ENCODE measurements at places on chromosomes 5 and 9.

DNA sequence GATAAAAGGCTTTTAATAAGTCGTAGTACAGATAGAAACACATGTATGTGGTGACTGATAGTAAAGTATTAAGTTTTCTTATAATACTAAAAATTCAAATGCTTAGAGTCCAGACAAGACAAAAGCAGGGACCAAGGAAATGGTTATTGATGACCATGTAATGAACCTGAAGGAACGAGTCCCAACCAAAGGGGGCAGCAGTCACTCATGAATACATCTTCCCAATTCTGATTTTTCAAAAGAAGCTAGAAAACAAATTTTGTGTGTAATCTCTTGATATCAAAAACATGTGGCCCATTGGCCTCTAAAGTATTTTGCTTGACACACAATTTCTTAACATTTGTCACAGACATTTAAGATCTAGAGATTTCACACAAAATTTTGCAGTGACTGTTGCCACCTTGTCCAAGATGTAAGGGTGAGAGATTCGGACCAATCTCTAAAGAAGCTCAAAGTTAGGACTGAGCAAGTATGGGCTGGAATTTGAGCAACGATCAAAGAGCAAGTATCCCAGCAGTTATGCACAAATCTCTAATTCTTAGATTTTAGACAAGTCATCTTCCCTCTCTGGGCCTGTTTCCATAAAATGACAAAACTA lies 66.8 kb downstream of the ARL15 start:
- DNase-seq: no peak

DNA sequence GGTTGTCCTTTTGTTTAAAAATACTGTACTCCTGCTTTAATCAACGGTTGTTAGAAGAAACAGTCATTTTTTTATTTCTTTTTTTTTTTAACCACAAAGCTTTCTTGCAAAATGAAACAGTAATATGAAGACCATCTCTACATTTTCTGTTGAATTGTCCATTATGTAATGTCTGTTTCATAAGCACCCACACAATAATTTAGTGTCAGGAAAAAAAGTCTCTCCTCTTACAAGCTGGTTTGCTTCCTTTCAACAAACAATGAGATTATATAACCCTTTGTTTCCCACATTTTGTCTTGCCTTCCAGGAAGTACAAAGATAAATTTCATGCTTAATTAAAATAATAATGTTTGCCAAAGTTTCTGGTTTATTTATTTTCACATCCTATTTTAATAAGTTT lies 16.7 kb downstream of the CTNNAL1 start:
- DNase-seq: no peak

DNA sequence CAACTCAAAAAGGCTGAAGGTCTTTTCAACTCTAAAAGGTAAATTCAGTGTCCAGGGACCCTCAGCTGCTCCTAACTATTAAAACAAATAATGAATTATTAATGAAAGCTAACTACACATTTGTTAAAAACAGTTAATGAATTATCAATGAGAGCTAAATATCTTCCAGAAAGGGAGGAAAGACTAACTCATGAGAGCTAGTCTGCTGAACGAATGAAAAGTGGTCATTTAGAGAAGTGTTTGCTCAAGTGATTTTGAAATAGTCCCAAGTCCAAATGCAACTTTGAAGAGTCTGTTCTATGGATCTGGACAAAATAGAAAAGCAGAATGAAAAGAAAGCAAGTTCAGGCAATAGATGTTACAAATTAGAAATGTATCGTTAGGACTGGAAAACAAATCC lies 133.9 kb upstream of the SPEF2 start:
- DNase-seq: no peak

DNA sequence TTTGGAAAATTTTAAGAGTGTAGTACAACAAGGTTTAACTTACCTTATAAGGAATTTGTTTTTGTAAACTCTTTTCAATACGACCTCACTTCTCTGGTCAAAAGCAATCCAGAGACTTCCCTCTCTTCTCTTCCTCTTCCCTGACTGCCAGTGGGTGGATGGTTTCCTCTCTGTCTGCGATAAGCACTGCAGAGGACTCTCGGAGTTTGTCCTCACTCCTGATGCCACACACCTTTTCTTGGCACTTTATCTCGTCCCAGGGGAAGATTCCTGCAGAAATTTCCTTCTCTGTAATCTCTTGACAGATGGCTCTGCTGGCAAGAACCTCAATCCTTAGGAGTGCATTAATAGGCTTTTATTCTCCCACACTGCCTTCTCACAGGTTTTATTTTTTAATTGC lies 641.6 kb downstream of the NR2F1-AS1 start:
- DNase-seq: no peak

GRCh38 chr5:152349683-152350526 lies 55.2 kb downstream of the NMUR2 start:
- DNase-seq: peak; percentile 28

GRCh38 chr5:42993516-42994245 lies 46.4 kb downstream of the ANXA2R start:
- no peak for DNase-seq

GRCh38 chr5:39891376-39891775 lies 466.6 kb upstream of the DAB2 start:
- no peak for DNase-seq

GRCh38 chr5:470961-471749 lies 28.2 kb downstream of the EXOC3 start:
- peak; percentile 11 for DNase-seq

- DNase-seq: no peak
These were observed 6.5 kb downstream of the BRD3OS start for GRCh38 chr9:134031783-134032182.

DNA sequence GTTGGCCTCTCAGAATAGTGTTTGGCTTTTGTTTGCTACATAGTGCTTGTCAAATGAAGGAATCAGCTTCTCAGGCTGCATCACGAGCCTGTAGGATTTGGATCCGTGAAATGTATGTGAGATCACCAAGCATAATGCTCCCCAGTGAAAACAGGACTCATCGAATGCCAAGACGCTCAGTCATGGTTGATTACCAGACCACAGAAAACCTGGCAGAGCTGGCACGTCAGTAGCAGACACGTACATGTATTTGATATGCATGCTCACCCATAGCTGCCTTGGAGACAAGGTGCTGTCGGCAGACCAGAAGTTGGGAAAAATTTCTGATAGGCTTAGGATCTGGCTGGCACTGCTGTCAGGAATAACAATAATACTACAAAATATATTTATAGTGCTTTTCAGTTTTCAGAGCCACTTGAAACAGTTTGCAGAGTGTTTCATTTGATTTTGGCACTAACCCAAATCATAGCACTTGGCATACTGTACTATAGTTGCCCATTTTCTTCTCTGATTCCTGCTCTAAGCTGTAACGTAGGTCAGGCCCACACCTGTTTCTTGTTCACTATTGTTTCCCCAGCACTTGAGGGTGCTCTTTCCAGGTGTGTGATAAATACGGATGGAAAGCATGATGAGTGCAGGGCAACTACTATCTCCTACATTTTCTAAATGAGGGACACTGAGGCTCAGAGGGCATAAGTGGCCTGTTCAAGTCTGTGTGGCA lies 226.1 kb downstream of the NR3C1 start:
- DNase-seq: no peak

GRCh38 chr9:82034956-82035731 lies 46.6 kb downstream of the SPATA31D1 start:
- no peak for DNase-seq

DNA sequence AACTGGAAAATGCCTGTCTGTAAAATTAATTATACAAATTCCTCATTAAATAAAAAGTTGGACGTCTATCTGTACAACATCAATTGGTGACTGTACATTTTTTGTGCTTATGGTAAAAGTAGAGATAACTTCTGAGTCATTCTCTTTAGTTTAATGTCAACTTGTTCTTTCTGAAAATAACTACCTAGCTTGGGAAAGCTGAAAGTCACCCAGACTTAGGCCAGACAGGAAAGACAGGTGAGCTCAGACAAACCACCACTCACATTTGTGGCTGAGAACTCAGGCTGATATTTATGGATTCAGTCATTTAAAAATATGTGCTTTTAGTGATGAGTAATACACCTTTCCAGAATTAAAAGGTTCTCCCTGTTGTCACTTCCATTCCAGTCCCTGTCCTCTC lies 31.9 kb upstream of the ENTREP1 start:
- DNase-seq: no peak

- DNase-seq: no peak
These were observed 33.0 kb downstream of the SNX30 start for GRCh38 chr9:112783551-112783954.

DNA sequence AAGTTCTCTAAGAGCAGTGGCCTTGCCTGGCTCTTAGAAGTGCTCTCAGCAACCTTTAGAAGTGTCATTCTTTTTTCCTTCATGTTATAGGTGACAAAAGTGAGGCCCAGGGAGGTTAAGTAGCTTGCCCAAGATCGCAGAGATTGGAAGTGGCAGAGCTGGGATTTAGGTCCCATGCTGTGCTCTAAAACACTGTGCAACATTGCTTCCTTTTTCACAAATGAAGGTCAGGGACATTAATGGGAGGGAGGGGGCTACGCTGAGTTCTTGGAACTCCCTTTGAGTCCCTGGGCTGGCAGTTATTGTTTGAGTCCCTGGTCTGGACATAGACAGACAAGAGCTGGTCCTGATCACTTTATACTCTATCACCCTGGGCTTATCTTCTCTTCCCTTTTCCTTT lies 45.3 kb downstream of the PAM start:
- DNase-seq: no peak

DNA sequence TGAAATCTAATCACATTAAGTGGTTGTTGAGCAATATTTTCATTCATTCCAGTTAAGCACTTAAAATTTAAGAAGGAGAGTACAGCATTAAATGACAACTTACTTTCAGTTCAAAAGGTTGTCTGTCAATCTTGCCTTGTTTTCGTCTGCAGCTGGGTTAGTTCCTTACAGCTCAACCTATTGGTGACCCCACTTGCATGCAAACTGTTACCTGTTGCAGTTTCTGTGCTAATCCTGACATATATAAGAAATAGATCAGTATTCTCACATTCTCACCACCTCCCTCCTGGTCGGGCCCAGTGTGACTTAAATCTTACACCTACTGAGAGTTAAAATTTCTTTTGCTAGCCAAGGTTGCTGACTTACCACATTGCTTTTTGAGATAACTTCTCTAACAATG lies 191.8 kb upstream of the SMC2 start:
- no peak for DNase-seq

DNA sequence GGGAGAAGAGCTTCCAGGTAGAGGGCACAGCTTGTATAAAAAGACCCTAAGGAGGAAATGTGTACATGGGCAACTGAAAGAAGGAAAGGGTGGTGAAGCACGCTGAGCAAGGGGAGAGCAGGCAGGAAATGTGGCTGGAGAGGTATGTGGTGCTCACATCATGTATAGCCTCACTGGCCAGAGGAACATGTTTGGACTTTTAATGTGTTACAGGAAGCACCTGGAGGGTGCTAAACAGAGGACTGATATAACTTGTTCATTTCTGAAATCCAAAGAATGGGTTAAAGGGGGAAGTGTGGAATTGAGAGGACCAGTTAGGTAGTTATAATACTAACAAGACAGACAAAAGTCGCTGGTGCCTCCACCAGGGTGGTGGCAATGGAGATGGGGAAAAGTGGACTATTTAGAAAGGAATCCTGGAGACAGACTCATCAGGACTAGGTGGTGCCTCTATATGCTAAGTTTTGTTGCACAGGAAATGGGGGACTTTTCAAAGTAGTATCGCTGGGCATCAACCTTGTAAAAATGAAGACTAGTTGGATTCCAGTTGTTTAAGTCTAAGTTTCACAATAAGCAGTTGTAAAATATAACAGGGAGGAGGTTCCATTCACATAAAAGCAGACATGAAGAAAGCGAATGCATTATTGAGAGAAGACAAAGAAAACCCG lies 63.1 kb upstream of the CD180 start:
- DNase-seq: no peak

- DNase-seq: no peak
These were observed 577.2 kb upstream of the ZNF608 start for GRCh38 chr5:125323613-125324012.

- peak; percentile 68 for DNase-seq
These were observed 155.5 kb upstream of the NMUR2 start for GRCh38 chr5:152560512-152561137.

GRCh38 chr9:76419782-76420380 lies 25.7 kb upstream of the RFK start:
- DNase-seq: no peak

DNA sequence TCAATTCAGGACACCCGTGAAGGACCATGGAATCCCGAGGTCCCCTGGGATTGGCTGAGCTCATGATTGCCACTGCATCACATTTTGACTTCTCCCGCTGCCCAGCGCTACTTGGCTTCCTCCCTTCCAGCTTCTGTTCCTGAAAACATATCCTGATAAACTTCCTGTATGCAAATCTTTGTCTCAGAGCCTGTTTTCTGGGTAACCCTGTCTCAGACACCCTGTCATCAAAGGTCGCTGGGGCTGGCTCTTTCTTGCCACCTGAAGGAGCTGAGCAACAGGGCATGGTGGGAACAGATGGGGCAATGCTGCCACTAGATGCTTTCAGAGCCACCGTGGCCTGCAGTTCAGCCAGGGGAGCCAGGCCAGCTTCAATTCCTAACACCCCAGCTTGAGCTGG lies 154.3 kb upstream of the TBC1D2 start:
- DNase-seq: no peak

- DNase-seq: no peak
These were observed 65.7 kb upstream of the EIF4EBP3 start for GRCh38 chr5:140481758-140482157.

- DNase-seq: no peak
These were observed 6.3 kb downstream of the C5orf15 start for GRCh38 chr5:133962131-133962530.

DNA sequence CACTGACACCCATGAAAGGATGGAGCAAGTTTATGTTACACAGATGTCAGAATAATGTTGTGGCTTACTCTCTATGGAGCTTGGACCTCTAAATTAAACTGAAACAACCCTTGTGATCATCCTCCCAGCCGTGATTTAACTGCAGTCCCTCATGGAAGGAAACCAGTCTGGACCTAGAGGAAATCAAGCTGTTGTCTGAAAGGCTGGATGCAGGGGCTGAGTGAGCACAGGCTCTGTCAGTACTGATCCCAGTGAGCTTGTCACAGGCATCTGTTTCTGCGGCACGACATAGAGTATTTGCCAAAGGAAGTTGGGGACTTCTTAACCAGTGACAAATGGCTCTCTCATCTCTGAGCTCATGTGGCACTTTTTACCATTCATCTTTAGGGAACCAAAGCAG lies 282.9 kb upstream of the MAP3K1 start:
- DNase-seq: no peak

DNA sequence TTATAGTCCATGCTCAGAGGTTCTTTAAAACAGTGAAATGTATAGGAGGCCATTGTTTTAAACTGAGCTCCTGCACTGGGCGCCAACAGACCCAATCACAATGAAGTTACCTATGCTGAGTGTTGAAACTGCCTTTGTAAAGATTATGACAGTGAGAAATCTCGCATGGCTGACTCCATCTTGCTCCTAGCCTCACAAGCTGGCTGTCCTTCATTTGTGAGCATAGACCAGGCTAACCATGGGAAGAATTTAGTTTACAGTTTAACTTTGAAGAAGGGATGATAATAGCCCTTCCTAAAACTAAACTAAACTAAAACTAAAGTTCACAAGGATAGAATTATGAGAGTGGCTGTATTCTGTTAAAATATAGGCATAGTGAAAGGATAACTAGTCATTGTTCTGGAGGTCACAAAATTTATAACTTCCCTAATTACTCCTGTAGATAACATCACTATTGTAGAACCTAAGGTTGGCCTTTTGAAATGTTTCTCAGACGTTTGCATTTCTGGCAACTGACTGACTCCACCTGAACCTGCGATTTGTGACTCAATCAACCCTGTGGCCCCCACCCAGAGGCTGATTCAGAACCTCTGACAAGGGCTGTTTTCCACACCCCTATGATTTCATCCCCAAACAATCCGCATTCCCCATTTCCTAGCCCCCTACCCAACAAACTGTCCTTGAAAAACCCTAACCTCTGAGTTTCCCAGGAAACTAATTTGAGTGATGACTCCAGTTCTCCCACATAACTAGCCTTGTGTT lies 59.1 kb downstream of the HMHB1 start:
- no peak for DNase-seq

Measured in left ventricle myocardium inferior (tissue), 1 donor.